HL-60 (cell line): ENCODE measurements at places on chromosomes 4 and X.
A peak's percentile ranks its signal among the peaks of the same experiment; 100 is the strongest.

GRCh38 chr4:78767350-78767749, 8.8 kb upstream of the BMP2K start:
- DNase-seq, result no peak

GRCh38 chrX:139077281-139078250, 366.0 kb upstream of the FGF13 start:
- no peak for DNase-seq

DNA sequence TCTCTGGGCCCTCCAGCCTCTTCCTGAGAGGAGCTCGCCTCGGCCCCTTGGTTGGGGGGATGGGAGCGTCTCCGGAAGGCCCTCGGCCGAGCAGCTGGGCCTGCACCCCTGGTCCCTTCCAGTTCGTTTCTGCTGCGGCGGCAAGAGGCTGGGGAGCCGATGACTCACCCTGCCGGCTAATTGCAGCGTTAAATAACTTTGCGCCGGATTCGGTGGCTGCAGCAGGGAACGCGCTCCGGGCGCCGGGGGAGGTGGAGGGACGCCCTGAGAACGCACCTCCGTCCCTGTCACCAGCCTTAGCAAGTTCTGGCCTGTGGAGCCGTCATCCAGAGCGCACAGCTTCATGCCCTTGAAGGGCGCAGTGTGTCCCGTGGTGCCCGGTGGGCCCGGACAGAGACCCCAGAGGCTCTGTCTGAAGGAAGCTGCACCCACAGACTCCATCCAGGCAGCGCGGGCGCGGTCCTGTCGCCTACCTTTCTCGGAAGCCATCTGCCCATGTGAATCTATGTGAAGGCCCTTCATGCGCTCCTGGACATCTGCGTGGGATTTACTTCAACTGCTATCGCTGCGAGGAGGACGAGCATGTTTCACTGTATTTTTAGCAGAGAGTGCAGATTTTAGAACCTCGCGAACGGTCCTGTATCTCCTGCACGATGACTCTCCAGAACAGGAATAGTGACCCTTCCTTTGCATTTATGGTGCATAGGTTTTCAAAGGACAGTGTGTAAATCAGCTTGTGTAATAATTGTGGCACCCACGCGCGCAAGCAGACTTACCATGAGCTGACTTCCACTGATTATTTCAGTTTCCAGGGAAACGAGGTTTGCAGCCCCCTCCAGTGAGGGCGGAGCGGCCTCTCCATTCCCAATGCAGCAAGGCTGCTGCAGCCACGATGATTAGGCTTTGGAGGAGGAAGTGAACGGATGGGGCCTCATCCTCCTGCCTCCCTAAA, 1.7 kb upstream of the TMEM271 start:
- peak; percentile 5 for DNase-seq

GRCh38 chr4:37246891-37247290, 2.3 kb downstream of the NWD2 start:
- no peak for DNase-seq

DNA sequence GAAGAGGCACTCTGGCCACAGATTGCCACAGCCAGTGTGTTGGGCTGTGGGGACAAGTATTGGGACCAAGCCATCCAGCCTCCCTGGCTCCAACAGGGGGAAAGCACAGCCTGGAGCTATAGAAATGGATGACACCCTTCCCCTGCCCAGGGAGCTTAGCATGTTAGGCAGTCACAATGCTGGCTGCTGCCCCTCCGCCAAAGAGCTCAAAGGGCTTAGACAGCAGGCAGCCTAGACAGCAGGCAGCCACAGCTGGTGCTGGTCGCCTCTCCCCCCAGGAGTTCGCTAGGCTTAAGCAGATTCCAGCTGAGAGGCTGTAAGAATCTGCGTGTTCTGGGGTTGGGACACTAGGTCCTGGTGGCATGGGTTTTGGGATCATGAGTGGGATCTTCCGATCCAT, 94.5 kb upstream of the MXRA5 start:
- no peak for DNase-seq

DNA sequence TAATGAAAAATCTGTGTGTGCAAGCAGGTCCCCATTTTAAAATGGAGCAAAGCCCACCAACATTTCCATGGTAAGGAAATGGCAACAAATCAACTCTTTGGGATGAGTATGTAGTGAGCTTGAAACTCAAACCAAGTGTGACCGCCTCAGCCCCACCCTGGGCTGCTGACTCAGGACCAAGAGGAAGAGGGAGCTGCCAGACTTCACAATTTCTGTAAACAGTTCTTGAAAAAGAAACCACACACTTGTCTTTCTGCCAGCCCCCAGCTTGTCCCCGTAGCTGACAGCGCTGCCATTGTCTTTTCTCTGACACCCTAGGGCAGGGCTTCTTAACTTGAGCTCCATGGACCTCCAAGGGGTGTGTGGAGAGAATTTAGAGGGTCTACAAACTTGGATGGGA, 10.3 kb downstream of the RTL5 start:
- no peak for DNase-seq

DNA sequence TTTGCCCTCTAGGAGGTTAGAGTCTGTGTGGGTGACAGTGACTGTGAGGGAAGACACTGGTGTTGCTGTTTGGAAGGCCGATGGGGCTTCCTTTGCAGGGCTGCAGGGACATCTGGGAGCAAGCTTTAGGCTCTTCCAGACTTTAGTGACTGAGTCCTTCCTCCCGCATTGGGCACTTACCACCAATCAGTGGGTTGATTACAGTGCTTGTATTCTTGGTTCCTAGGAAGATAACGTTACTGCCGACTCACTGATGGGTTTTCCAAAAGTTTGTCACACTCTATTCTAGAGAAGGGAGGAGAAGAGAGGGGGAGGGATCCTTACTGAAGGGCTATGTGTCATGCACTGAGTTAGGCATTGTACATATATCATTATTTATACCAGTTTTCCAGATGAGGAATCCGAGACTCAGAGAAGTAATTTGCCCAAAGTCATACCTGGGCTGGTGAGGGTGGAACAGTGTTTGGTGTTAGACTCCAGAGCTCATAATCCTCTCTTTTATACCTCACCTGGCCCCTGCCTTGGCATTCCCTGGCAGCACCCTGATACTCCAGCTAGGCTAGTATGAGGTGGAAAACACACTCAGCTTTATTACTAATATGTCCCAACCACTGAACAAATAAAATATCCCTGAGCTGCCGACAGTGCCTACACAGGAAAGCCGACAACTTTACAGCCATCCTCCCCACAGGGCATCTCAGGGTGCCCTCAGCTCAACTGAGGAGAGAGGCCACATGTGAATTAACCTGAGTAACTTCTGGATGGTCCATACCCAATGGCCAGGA, 3.8 kb downstream of the CHST7 start:
- DNase-seq, result no peak

- no peak for DNase-seq
Observed at GRCh38 chr4:164935363-164935762, 42.1 kb downstream of the TRIM61 start.

GRCh38 chr4:56314207-56314915, 72.9 kb downstream of the AASDH start:
- DNase-seq, result no peak

- no peak for DNase-seq
Observed at GRCh38 chr4:176387571-176387970, 67.8 kb downstream of the SPCS3 start.

- no peak for DNase-seq
Observed at GRCh38 chr4:134544303-134544770, 342.7 kb upstream of the PABPC4L start.

GRCh38 chr4:21205821-21206531, 505.7 kb downstream of the PACRGL start:
- DNase-seq, result no peak

- no peak for DNase-seq
Observed at GRCh38 chr4:1815997-1816860, 23.1 kb downstream of the FGFR3 start.

- DNase-seq, result no peak
Observed at GRCh38 chr4:113437129-113437528, 324.4 kb downstream of the CAMK2D start.

DNA sequence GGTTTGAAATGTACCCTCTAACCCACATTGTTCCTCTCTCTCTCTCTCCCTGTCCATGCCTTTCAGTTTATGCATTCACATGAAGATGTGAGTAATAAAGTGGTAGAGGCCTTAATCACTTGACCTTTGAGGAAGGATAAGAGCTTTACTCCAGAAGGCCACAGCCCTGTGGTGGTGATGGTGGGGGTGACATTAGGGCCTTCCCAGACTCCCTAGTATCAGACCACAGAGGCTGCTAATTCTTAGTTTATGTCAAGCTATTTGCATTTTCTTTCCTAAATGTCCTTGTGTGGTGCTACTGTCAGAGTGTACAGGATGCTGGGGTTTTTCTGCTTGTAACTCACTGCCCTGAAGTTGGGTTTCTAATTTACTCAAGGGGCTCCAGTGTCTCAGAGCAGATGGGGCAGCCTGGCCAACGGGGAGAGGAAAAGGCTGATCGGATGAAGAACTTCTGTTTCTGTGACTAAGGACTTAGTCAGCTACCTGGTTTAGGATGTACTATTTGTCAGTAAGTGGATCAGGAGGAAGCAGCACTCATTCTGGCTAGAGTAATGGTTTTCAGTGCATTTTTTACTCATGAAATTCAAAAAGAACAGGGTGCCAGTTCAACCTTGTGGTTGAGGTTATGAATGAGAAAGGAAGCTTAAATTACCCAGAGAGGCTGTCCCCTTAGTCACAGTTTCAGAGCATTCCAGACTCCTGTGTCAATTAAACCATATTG, 509.6 kb upstream of the DIPK2B start:
- DNase-seq, result no peak

DNA sequence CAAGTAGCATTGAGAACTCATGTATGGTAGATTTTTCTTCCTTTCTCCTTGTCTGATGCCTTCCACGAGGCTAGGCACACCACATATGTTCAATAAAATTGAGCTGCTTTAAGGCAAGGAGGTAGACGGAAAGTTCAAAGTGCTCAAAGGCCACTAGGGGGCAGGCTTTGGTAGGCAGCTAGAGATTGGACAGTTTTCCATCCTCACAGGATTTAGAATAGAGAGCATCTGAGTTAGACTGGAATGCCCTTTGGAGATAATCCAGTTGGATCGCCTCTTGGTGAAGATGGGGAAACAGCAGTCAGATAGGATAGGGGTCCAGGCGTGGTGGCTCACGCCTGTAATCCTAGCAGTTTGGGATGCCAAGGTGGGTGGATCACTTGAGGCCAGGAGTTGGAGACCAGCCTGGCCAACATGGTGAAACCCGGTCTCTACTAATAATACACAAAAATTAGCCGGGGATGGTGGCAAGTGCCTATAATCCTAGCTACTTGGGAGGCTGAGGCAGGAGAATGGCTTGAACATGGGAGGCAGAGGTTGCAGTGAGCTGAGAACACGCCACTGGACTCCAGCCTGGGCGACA, 30.4 kb downstream of the ELF4 start:
- no peak for DNase-seq

DNA sequence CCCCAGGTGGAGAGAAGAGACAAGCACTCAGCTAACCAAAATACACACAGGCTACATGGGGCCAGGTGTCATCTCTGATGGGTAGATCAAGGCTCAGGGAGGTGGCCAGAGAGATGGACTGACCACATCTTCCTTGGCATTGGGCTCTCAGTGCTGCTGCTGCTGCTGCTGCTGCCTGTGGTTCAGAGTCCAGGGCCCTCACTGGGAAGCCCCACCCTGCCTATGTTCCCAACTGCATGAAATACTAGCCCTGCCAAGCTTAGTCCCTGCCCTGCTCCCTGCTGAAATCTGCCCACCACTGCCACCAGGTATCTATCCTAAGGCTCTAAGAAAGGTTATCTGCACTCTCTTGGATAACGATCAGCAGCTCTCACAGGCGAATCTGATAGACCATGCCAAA, 118.7 kb downstream of the EFHC2 start:
- no peak for DNase-seq

DNA sequence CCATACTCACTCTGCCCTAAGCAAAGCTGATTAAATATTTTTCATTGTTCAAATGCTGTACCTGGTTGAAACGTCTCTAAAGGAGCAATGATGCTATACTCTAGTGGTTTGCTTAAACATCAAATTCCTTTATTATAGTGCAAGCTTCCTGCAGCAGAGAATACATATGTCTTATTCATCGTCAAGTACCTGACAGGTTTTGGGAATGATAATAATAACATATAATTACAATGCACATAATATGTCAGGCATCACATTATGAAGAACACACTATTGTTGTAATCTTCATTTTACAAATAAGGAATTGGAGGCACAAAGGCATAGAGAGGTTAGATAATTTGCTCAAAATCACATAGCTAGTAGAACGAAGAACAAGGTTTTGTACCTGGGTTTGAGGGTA, 151.6 kb downstream of the GRIA2 start:
- DNase-seq, result no peak

- no peak for DNase-seq
Observed at GRCh38 chr4:3807822-3808496, 41.8 kb downstream of the ADRA2C start.

DNA sequence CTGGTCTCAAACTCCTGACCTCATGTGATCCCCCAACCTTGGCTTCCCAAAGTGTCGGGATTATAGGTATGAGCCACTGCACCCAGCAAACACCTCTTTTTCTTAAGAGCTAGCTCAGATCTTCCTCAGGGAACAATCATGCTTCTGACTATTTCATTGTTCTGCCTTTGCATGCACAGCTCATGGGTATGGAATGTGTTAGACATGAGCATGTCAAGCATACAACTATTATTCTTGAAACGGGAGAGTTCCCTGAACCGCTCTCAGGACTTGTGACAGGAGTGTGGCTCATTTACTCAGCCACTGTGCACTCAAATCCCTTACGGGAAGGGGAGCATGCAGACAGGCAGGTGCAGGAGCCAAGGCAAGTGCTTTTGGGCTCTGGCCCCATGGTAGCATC, 231.7 kb upstream of the TAPT1 start:
- DNase-seq, result no peak

GRCh38 chrX:39625810-39626209, 471.9 kb downstream of the BCOR start:
- no peak for DNase-seq

- no peak for DNase-seq
Observed at GRCh38 chr4:15585331-15585730, 69.8 kb downstream of the FBXL5 start.

DNA sequence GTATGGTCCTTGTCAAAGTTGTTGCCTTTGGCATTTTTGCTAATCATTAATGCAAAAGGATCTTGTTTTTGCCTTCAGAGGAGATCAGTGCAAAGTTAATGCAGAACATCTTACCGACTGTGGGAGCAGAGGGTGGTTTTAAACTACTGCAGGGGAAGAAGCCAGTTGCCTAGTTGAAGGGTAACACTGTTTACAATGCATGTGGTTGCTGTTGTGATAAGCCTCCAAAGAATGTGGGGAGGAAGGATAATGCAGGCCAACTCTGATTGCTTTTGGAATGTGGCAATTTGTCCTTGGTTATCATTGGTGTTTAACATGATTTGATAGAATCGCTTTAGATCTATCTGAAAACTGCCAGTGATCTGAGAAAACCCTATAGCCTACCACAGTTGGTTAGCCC, 204.3 kb upstream of the TLL1 start:
- no peak for DNase-seq

- no peak for DNase-seq
Observed at GRCh38 chr4:136861091-136861490, 671.2 kb downstream of the PCDH18 start.

DNA sequence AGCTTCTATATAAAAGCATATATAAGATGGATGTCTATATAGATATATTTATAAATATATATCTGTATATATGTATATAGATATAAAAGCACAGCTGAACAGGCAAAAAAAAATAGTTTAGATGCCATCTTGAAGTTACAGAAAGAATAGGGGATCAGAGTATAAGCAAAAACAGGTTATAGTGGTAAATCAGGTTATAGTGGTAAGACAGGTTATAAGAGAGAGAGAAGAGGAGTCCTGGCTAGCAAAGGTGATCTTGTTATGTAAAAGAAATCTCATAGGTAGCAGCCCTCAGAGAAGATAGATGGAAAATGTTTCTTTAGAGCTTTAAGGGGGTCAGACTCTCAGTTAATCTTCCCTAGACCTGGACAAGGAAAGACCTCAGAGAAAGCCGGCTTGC, 1263.1 kb downstream of the PCDH7 start:
- DNase-seq, result no peak
